A549 treated with RU486 at 1 μM for 4 hours (cell line): ENCODE measurements at places on chromosomes 5 and 9. TPM values are rescaled to one million over a fixed set of nuclear protein-coding genes. Genes with fewer than 3 reads are reported as not detected.

The SLC46A2 gene
- not detected in 5 replicates for total RNA-seq

The IL5 gene
- total RNA-seq: not detected in 5 replicates

The TLN1 gene
- 113 to 128 TPM (median 115 TPM) in 5 replicates for total RNA-seq

The ESM1 gene
- not detected in 5 replicates for total RNA-seq

The IFNA21 gene
- total RNA-seq: not detected in 5 replicates

The GZMA gene
- total RNA-seq: not detected in 5 replicates

The ABLIM3 gene
- total RNA-seq: 8.2 to 10.3 TPM (median 8.5 TPM) in 5 replicates
